ENCODE measurements at places on chromosomes 12 and 14.
A peak's percentile ranks its signal among the peaks of the same experiment; 100 is the strongest.

GRCh38 chr14:70971560-70971959 is 64.3 kb downstream of the PCNX1 start:
- DNase-seq: no peak

- DNase-seq: peak; percentile 20
Observed at GRCh38 chr12:12786706-12787601, 1.5 kb downstream of the APOLD1 start.

- DNase-seq: no peak
Observed at GRCh38 chr14:31189346-31190218, 18.0 kb downstream of the HECTD1 start.

DNA sequence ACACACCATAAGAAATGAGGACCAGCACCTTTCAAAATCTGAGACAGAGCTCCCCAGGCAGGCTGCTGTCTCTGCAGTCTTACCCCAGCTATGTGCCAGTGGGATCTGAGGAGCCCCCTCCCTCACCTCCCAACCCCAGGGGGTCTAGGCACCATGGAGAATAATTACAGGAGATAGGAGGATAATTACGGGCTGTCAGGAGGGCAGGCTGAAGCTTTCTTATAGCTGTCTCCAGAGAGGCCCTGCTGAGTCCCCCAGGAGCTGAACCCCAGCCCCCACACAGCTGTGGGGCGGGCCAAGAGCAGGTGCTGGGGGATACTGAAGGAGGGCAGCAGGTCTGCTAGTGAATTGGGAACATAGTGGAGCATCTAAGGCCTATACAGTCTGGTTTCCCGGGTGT is 6.8 kb downstream of the CPNE6 start:
- DNase-seq: no peak

- no peak for DNase-seq
Observed at GRCh38 chr12:120652656-120653435, 12.4 kb downstream of the CABP1 start.

DNA sequence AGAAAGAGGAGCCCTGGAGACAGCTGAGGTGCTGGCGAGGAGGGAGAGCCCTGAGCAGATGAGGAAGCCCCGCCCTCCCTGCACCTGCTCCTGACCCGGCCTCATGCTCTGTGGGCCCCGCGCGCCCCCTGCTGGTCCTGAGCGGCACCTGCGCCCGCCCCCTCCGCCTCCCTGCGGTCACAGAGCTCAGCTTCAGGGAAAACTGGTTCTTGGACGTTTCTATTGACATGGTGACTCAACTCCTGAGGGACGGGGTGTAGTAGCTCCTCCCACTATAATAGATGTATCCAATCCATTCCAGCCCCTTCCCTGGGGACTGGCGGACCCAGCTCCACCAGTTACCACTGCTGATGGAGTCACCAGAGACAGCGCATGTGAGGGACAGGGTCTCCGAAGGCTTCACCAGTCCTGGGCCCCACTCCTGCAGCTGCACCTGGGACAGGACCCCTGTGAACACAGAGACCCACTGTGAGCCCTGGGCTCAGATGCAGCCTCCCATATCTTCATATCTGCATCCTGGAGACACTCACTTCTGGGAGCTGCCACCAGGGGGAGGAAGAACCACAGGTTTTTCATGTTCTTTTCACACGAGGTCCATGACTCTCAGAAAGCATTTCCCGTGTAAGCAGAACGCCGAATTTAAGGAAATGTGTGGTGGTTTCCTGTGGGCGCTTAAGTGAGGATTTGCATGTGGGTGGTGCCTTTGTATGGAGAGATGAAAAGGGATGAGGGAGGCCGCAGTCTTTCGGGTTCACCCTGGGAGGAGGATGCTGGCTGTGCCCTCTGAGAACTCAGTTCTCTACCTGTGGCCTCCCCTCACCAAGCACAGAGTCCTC is 1346.4 kb downstream of the TMEM121 start:
- DNase-seq: peak; percentile 50

DNA sequence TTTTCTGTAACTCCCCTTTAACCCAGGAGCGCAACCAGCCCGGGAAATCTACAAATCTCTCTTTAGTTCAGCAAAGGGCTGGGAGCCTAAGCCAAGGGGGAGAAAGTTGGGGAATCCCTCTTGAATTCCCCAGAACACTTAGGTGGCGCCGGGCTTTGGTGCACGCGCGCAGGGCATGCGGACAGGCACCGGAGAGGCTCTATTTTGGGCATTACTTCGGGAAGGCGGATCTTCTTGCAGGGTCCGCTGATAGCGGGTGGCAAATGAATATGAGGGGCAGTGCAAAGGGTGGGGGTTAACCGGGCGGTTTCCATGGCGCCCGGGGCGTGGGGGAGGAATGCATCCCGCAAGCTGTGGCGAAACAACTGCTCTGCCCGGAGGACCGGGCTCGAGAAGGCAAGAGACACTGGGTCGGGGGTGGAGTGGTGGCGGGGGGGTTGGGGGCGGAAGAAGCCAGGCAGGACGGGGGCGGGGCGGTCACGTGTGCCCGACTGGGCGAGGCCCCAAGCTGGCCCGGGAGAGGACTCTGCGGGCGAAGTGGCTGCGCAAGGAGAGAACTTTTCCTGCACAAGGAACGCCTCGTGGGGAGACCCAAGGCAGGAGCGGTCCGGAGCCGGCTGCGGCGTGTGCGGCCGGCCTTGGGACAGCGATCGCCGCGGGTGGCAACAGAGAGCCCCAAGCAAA is at the start of gene FLVCR2:
Gene FLVCR2 (plus strand): TSS at position 519 of the 684 bp plus-strand sequence. CDS start 353 bp downstream, outside the sequence.
- no peak for DNase-seq

GRCh38 chr12:89187507-89187906 is 164.8 kb downstream of the DUSP6 start:
- no peak for DNase-seq

DNA sequence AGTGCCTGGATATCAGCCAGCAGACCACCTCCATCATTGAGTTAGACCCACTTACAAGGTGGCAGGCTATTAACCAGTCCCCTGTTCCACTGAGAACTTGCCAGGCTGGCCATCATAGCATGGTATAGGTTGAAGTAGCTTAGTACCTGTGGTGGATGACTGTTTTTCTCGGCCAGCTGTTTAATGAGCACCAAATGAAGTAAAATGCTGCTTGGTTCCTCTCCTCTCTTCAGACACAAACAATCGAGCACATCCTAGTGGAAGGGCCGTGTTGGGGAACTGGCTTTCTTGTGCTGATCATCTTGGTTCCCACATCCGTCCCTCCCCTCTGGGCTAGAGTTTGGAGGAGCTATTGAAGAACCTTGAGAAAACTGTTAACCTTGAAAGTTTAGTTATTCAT is 486.2 kb downstream of the RAD51B start:
- no peak for DNase-seq

DNA sequence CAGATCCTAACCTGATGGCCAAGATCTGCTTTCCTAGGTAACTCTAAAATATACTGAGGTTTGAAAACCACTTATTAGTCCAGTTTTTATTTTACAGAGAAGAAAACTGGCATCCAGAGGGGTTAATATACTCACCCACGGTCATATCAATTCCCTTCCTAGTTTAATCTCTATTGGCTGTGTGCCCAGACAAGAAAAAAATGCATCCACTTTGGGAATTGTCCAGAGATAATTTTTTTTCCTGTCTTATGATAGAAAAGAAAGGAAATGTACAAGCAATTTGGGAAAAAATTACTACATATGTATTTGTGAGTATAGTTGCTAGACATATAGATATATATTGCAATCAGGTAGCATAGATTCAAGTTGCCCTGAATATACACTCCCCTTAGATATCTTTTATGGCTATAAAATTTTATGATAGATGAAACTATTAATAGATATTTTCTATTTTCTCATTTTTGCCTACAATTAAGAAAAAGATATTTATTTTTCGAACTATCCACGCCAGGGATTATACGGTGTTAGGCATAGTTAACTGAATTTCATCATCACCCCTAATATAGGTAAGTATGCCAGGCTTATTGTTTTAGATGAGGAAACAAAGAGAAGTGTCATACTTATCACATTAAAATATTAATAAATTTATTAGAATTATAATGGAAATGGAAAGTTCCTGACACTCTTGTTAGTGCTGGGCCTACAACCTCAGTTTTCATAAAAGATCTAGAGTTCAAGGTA is 100.5 kb upstream of the SLC38A2 start:
- DNase-seq: no peak

- no peak for DNase-seq
Observed at GRCh38 chr14:104731320-104732294, 7.6 kb downstream of the ADSS1 start.

DNA sequence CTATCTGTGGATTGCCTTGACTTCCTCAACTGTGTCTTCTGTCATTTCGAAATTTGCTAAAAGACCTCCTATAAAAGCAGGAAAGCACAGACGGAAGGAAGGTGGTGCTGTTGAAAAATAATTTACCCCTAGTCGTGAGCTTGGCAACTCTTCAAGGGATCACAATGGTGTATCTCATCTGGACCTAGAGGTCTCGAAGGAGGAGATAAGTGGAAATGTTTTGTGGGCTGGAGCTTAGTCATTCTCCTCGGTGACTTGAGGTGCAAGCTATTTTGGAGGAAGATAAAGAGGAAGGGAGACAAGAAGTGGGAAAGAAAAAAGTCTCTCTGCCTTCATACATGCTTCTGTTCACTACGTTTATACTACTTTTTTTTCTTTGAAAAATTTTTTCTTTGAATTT is 89.9 kb downstream of the FLRT2 start:
- DNase-seq: no peak

DNA sequence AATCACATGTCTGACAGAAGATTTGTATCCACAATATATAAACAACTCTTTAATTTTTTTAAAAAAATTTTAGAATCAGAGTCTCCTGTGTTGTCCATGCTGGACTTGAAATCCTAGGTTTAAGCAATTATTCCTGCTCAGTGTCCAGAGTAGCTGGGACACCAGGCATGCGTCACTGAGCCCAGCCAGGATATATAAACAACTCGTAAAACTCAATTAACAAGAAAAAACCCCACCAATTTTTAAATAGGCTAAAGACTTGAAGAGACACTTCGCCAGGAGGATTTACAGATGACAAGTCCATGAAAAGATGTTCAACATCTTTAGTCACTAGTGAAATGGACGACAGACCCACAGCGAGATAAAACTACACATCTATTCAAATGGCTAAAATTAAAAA is 2.0 kb upstream of the SCN8A start:
- no peak for DNase-seq

GRCh38 chr14:24054646-24055045 is 2.8 kb downstream of the CARMIL3 start:
- no peak for DNase-seq

DNA sequence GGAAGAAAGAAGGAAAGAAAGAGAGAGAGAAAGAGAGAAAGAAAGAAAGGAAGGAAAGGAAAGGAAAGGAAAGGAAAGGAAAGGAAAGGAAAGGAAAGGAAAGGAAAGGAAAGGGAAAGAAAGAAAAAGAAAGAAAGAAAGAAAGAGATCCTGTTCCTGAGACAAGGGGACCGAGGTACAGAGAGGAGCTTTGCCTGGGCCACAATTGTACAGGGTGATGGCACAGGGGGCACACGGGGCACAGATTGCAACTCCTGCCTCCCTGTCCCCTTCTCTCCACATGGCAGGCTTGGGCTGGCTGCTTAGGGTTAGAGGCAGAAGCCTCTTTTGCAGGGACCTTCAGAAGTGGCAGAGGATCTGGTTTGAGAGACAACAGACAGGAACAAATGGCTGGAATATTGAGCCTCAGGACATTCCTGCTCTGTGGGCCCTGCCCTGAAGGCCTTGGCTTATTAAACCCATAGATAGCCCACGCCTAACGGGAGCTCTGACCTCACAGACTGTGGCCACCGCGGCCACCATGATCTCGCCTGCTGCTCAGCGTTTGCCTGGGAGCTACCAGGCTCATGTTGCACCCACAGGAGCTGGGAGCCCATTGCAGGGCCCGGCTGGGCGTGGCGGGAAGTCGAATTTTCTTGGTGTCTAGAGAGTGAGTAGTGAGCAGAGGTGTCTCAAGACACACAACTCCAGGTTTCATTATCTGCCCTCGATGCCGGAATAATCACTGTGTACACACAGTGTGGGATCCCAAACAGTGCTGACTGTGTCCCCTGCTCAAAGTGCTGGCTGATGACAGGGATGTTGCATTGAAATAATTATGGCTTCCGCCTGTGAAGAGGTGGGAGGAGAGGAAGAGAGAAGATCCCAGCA is 147.9 kb upstream of the NCOR2 start:
- DNase-seq: no peak

DNA sequence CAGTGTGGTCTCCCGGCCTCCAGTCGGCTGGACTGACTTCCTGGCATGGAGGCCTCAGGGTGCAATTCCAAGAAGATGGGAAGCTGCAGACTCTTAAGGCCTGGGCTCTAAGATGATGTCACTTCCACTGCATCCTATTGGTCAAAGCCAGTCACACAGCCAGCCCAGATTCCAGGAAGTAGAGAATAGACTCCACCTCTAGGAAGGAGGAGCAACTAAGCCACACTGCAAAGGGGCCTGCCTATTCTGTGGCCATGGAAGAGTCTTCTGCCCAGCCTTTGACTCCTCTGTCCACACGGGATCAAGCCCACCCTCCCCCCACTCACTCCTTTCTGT is 103.9 kb upstream of the RFLNA start:
- no peak for DNase-seq

DNA sequence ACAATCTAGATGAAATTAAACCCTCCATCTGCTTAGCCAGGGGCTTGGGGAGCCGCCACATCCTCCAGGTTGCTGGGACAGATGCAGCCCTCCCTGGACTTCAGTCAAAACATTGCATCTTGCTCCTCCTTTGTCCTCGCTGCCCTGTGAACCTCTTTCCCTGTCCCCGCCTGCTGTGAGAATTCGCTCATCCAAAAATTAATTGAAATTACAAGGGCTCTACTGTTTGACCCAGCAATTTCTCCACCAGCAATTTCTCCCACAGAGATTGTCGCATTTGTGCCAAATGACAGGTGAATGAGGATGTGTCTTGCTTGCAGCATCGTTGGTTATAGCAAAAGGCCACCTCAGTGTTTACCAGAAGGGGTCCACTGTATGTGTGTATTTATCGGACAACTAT is 5.0 kb upstream of the POP5 start:
- DNase-seq: no peak

DNA sequence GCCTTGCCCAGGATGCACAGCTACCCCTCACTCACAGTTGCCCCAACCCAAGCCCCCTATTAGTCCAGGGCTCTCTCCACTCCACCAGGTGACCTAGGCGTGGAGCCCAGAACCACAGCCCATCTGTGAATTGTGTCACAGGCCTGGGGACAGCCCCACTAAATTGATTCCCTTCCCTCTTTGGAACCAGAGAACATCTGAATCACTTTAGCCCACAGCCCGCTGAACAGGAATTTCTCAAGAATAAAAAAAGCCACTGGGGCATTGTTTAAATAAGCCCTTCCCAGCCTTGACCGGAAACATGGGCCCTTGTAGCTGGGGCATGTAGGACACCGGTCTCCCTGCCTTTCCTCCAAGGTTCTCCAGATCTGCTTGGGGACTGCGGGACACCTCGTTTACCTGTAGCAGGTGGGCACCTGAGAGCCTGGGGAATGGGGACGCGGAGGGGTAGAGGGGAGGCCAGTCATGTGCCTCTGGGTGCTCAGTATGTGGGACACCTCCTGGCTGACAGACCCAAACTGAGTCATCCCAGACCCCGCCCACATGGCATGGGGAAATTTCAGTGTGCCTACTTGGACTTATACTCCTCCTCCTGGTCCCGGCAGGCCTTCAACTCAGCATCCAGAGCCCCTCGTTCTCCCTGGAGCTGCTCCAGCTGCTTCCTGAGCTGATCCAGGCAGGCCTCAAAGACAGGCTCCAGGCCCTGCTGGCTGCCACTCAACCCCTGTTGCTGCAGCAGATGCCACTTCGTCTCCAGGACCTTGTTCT is 1.3 kb downstream of the KRT78 start:
- DNase-seq: no peak

- no peak for DNase-seq
Observed at GRCh38 chr14:51394804-51395203, 154.8 kb downstream of the TMX1 start.
